Stimulated activated CD8-positive, alpha-beta memory T cell treated with anti-CD3 and anti-CD28 coated beads, Interleukin-4, amount 100 ng/mL, for 4 hours (primary cell): ENCODE measurements at places on chromosomes 2 and 18.

- no peak for DNase-seq
Measured at GRCh38 chr2:232365621-232366321, 12.8 kb upstream of the ALPP start.

GRCh38 chr2:41927581-41928264, 120.1 kb upstream of the PKDCC start:
- DNase-seq = no peak

GRCh38 chr18:31619291-31619690, 27.6 kb downstream of the TTR start:
- DNase-seq = no peak

DNA sequence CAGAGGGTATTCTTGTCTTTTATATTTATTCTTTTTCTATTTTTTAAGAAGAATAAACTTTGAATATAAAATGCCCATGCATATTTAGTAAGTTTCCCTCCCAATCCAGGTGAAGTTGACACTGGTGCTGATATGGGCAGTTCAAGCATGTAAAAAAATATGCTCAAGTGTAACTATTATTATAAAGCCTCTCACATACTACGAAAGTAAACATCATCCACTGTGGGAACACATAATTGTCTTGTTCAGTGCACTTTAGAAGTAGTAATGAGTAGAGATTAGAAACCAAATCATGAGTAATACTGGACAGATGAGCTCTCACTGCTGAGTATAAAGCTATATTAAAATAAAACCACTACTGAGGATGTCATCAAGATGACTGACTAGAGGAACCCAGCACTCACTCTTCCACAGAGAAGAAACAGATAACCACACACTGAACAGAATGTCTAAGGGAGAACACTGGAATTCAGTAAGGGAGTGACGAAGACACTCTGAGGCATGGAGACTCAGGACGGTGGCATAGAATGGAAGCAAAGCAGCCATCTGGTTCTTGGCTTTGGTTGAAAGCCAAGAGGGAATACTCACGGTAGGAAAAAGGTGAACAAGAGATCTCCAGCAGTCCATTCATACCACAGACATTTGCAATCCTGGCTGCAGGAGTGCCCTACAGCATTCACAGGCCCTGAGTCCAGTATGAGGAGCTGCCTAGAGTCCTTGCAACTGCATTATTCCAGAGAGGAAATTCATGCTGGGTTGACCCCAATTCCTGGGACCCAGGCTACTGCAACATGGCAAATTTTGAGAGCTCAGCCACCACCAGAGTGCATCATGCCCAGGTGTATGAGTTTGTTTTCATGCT, 9.5 kb upstream of the FAM110C start:
- no peak for DNase-seq

DNA sequence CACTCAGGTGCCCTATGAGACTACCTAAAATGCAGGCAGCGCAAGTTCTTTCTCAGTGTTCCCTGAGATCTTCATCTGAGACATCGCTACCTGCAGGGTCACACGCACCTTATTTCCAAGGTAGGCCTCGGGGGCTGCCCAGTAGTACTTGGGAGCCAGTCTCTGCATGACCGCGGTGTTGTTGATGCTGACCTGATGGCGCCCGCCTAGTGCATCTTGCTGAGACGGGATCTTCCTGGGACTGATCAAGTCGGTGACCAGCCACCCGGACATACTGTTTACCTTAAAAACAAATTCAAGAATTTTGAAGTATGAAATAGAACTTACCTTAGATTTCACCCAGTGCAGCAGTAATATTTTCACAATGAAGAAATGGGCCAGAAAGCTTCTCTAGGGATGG, 80.1 kb downstream of the LAMA1 start:
- DNase-seq = no peak

DNA sequence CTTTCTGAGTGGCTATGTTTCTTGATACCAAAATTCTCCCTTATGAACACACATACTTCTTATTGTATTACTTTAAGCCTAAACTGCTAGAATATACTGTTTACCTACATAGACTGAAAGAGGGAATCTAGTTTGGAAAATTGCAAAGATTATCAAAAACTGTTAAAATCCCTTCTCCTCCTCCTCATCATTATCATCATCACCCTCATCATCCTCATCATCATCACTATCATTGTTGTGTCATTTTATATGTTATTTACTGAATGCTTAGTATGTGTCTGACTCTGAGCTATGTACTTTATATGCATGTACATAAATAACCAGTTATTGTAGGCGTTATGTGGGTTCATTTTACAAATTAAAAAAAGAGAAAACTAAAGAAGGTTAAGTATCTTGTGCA, 19.6 kb upstream of the LRP1B start:
- no peak for DNase-seq

DNA sequence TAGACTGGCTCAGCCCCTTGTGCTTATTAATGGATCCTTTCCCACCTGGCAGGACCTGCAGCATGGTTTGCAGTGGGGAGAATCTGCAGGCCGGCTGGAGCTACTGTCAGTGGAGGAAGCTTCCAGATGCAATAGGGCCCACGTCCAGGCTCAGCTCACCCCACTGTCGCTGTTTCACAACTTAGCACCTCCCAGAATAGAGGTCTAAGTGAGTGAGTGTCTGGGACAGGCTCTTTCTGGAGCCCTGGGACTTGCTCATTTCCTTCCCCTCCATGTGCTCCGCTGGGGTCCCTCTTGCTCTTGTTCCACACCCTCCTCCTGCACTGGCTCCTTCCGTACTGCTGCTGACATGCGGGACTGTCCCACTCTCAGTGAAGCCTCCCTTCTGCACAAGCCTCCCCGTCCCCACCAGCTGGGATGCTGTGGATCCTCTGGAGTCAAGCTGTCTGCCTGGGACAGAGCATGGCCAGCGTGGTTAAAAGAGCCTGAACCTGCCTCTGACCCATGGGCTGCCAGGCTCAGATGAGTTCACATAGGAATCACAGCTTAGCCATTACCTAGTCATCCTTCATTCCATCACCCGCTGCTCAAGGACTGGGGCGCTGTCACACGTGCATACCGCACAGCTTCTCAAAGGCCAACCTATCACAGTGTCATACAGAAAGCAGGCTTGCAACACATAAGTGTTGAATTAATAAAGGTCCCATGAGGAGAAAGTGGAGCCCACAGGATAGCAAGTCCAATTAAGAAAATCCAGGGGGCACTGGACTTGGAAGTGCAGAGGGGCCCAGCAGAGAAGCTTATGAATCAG, 135.9 kb downstream of the ACKR3 start:
- DNase-seq = no peak

DNA sequence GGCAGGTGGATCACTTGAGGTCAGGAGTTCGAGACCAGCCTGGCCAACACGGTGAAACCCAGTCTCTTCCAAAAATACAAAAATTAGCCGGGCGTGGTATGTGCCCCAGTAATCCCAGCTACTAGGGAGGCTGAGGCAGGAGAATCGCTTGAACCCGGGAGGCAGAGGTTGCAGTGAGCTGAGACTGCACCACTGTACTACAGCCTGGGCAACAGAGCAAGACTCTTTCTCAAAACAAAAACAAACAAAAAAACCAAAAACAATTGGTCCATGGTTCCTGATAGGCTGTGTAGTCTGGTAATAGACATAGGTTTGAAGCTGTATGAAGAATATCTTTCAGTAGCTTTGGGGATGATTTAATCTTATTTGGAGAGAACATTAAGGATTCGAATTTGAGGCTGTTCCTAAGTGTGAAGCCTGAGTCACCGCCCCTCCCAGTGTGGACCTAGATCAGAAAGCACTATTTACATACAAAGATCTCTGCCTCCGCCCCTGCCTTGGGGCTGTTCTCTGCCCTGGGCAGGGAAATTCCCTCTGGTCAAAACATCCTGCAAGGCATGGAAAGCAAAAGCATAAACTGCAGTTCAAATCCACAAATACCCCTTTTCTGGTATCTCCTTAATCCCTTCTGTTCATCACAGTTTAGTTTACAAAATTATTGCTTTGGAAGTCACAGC, 52.8 kb upstream of the PMAIP1 start:
- no peak for DNase-seq

GRCh38 chr2:205403244-205403825, 279.0 kb upstream of the NRP2 start:
- no peak for DNase-seq

GRCh38 chr2:24153478-24153877, 21.4 kb upstream of the FAM228A start:
- DNase-seq = no peak

DNA sequence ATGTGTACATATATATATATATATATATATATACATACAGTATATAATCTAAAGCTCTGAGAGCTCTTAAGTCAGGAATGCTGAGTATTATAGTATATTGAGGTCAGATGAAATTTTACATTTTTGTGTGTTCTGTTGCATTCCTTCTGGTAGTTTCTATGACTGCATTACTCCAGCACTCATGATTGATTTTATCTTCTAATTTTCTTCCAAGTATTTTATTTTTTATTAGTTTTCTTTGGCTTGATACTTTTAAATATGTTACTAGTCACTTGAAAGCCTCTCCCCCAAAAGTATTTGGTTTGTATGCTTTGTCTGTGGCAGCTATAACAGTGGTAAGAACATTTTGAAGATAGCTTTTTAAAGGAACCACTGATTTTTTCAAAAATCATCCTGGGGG, 25.0 kb downstream of the METTL21A start:
- no peak for DNase-seq

- no peak for DNase-seq
Measured at GRCh38 chr2:120224735-120225548, 1.7 kb upstream of the TMEM185B start.

DNA sequence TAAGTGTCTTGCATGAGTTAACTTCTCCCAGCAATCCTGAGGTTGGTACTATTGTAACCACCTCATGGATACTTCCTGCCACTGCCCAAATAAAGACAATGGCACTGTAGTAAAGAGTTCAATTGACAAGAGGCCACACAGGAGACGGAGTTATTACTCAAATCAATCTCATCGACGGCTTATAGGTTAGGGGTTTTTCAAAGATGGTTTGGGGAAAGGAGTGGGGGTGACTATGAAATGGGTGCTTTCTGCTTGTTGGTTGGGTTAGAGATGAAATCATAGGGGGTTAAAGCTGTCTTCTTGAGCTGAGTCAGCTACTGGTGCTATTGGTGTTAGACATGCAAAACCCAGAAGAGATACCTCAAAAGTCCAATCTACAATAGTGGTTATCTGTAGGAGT, 1258.0 kb upstream of the ZEB2 start:
- no peak for DNase-seq

- DNase-seq = no peak
Measured at GRCh38 chr18:36265015-36265414, 32.5 kb upstream of the FHOD3 start.

DNA sequence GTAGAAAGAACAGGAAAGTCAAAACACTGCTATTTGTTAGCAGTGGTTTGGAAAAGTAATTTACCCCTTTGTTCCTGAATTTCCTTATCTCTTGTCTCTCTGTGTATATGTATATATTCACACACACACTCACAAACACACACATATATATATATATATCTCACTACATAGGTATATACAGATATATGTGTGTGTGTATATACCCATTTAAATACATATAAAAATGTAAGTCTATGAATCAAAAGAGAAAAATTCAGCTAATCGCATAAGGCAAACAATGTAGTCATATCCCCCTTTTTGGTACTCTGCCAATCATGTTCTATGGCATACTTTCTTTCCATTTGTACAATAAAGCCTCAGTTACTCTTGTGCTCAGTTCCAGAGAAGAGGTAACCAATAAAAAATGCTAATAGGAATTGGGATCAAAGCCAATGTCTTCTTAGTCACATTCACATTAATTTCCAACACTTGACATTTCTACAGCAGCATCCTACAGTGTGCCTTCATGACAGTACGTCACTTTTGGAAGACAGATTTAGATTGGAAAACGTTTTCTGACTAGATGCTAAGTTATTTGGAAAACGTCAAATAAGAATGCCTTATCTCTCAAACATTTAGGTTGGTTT, 94.6 kb downstream of the MC4R start:
- DNase-seq = no peak

- DNase-seq = no peak
Measured at GRCh38 chr2:209305746-209306196, 118.1 kb upstream of the MAP2 start.

DNA sequence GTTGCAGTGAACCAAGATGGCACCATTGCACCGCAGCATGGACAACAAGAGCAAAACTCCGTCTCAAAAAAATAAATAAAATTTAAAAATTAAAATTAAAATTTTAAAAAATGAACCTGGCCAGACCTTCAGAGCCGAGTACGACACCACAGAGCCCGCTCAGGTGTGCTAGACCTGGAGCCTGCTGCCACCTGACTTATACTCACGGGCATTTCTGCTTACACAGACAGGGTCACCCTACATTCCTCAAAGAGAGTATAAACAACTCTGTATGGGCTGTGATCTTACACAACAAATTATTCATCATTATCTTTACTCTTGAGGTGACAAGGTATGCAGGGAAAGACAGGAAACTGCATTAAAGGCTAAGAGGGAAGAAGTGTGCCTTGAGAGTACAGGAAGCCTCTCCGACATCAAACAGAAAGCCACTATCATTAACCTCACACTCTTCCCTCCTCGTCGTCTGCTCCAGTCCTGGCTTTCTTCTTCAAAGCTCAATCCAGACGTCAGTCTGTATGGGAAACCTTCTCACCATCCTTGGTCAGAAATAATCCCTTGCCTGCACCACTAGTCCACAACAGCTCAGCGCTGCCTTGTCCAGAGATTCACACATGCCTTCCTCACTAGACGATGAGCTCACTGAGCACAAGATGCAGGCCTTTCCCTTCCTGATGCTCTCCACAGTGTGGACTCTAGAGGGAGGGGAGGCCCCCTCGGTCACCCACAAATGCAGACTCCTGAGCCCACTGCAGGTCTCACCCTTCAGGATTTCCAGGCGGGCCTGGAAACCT, 56.2 kb downstream of the UXS1 start:
- DNase-seq = no peak

GRCh38 chr2:48253301-48253700, 276.7 kb upstream of the STON1 start:
- no peak for DNase-seq

DNA sequence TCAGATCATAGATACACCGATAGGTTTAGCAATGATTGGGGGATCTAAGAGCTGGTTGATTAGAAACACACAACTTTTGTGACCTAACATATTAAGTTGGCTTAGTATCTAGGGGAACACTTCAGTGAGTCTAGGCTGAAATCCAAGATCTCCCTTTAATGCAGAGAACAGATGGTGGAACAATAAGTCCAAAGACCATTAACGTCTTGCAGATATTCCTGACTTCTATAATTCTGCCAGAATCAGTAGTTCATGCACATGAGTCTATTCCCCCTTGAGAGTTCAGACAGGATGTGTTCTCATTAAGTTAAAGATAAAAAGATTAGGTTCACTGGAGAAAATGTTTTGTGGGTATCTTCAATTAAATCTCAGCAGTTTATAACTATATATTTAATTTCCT, 506.5 kb downstream of the TSN start:
- DNase-seq = no peak
